ENCODE measurements at places on chromosomes 6 and 20.

DNA sequence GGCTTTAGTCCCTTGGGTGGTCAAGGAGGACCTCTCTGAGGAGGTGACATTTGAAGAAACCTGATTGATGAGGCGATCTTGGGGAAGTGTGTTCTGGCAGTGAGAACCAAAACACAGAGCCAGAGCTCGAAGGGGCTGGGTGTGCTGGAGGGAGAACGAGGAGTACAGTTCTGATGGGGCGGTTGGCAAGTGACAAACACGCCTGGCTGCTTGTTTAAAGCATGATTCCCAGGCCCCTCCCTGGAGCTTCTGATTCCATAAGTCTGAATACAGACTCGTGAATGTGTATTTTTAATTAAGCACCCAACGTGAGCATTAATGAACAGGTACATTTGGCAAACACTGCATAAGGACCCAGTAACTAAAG lies 886 bp upstream of the NFATC2 start:
- no peak for DNase-seq

DNA sequence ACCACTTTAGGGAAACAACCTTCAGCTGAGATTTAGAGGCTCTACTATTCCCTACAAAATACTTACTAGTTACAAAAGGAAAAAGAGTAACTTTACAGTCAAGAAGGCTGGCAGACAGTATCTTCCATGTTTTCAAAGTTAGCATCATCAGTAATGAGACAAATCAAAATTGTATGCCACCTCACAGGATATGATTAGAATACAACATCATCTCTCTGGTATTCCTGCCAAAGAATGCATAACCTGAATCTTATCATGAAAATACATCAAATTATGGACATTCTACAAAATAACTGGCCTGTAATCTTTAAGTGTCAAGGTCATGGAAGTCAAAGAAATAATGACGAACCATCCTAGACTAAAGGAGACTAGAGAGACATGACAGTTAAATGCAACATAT lies 38.4 kb downstream of the CDK5RAP1 start:
- DNase-seq: no peak

- no peak for DNase-seq
Observed at GRCh38 chr6:72955666-72956065, 269.6 kb downstream of the KHDC1L start.

DNA sequence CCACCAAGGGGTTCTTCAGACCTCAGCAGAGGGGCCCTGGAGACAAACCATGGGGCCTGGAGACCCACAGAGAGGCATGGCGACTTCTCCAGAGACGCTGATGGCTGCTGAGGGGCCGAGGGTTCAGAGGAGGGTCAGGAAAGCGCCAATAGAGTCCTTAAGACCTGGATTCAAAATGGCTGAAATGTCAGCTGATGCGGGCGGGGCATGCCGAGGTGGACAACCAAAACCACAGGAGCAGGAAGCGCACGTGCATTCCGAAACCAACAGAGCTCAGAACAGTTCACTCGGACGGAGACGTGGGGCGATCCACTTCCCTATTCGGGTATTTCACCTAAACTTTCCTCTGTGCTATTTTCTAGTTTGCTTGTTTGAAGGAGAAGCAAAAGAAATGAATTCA lies 99.9 kb upstream of the RIN2 start:
- DNase-seq: no peak

DNA sequence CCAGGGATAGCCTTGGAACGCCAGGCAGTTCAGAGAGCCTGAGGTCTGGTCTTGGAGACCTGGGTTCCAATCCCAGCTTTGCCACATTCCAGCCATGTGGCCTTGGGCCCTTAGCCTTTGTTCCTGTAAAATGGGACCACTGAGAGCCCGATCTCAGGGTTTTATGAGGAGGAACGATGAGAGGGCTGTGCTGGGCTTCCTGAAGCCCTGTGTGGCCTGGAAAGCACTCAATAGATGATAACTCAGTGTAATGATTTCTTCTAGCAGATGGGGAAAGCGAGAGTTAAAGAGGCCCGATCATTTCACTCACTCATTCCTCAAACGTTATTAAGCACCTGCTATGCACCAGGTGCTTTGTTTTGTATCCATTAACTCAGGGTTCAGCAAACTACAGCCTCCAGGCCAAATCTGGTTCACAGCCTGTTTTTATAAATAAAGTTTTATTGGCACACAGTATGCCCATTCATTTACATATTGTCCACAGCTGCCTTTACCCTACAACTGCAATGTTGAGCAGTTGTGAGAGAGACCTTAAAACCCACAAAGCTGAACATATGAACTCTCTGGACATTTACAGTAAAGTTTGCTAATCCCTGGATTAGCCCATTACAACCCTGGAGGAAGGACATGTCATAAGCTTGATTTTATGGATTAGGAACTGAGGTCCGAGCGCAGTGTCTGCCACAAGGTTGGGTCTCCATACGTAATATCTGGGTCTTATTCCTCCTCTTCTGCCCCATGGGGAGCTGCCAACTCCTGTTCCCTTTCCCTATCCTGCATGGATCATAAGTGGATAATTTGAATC lies 90.4 kb downstream of the CEBPB start:
- DNase-seq: no peak

DNA sequence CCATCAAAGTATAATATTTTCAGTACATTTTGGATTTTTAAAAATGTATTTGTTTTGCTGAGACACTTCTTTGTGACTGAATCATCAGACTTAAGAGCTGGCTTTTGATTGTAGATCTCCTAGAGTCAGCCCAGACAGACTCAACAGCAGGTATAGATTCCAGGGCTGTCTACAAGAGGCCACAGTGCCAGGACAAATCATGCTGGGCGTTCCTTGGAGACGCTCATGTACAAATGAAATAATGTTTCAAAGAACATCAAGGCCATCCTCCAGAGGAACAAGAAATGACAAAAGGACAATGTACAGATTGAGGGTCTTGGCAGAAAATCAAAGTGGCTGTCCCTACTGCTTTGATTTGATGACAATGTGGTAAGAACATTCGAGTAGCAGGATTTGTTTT lies 369.3 kb downstream of the GRIK2 start:
- DNase-seq: no peak

GRCh38 chr6:48229841-48230240 lies 118.8 kb upstream of the PTCHD4 start:
- DNase-seq: no peak

GRCh38 chr6:145819994-145820393 lies 5.4 kb upstream of the FBXO30 start:
- no peak for DNase-seq

DNA sequence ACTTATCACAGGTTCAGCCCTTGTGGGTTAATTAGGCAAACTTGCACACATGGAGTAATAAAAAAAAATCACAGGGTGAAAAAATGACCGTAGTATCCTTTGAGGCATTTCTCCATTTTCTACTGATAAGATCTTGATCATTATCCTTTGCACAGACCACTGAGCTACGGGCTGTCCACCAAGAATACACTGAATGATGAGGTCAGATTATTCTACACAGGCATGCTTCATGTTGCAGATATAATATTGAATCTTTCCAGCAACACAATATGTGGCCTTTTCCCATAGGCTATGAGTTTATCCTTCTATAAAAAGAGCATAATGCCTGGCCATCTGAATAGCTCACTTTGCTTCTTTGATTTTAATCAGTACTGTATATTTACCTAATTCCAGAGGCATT lies 168.9 kb downstream of the FRK start:
- no peak for DNase-seq

DNA sequence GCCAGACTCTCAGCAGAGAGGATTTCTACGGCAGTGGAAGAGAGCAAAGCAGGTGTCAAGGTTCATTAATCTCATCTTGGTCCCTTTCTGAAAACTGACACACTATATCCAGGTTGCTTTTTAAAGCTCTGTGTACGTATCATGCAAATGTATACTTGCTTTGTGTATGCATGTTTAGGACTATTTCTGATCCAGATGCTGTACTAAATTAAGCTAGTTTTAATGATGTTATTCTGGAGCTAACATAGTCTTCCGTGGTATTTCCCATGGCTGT lies 59.2 kb upstream of the SNX9 start:
- DNase-seq: no peak

DNA sequence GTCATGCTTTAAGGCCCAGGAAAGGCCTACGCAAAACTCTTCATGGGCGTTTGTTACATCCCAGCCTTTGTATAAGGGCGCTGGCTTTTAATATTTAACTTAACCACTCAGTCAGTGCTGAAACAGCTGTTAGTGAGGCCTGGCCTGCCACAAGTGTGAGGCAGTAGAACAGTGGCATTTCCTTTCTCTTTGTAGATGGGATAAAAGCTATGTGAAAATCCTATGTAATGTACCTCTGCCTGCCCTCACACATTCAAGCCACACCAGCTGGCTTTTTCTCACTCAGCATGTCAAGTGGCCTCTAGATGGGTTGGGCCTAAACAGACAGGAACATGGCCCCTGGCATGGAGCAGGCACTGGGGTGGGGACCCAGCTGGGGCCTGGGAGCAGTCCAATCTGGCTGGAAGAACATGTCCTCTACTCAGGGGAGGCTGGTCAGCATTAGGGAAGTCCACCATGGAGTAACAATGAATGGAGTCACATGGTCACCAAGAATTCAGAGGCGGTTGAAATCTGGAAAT lies 20.7 kb downstream of the CGA start:
- DNase-seq: no peak

- no peak for DNase-seq
Observed at GRCh38 chr6:163146036-163146435, 268.5 kb upstream of the QKI start.

- DNase-seq: no peak
Observed at GRCh38 chr20:36017048-36017951, 48.9 kb downstream of the CNBD2 start.

GRCh38 chr6:89750338-89750737 lies 69.3 kb downstream of the MDN1 start:
- DNase-seq: no peak

DNA sequence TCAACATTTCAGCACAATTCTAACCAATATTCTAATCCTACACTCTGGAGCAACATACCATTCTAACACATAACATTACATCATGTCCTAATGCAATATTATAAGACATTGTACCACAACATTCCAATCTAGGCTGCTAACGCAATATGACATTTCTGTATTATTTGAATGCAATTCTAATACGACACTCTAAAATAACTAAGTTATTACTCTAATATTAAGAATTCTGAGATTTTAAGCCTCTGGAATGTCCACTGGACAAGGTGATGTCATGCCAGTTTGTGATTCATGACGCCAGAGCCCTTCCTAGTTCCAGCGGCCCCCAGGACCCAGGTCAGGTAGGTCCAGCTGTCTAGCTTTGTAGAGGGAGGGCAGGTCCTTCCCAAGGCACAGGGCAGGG lies 69.7 kb upstream of the SIRPA start:
- DNase-seq: no peak
